MCF 10A (cell line): ENCODE measurements at places on chromosomes 5 and 9. TPM values are rescaled to one million over a fixed set of nuclear protein-coding genes. Genes with fewer than 3 reads are reported as not detected.

- peaks cover 4% of the 10 kb centered on the region for H3K4me1 ChIP-seq
- H3K27ac ChIP-seq, result no peak overlapping the region
- H3K4me3 ChIP-seq, result no peak overlapping the region
Measured at GRCh38 chr5:142280066-142281007, 44.5 kb downstream of the SPRY4 start.

GRCh38 chr5:2012885-2013284 is 130.2 kb upstream of the IRX4 start:
- no peak for DNase-seq
- no peak overlapping the region for H3K27ac ChIP-seq
- H3K4me1 ChIP-seq, result no peaks in the 10 kb centered on the region
- H3K36me3 ChIP-seq, result no peaks in the 10 kb centered on the region
- no peak overlapping the region for H3K4me3 ChIP-seq

DNA sequence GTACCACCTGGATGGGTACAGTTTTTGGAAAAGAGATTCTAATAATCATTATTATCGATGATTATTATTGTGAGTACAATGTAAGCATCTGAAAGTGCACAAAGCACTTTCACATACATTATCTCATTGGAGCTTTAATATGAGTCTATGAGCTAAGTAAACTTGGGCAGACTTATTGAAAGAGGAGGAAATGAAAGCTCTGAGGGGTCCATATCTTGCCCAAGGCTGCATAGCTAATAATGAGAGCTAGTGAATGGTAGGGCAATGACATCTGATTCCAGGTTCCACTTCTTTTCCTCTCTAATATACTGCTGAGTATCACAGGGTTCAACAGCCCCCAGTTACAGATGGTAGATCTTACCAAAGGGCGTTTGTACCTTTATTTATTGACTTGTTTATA is 26.1 kb downstream of the TIMD4 start:
- H3K27ac ChIP-seq, result no peak overlapping the region
- H3K4me1 ChIP-seq, result no peaks in the 10 kb centered on the region
- H3K27me3 ChIP-seq, result peaks cover 22% of the 10 kb centered on the region

- H3K27ac ChIP-seq, result no peak overlapping the region
- no peaks in the 10 kb centered on the region for H3K4me1 ChIP-seq
- H3K27me3 ChIP-seq, result peaks cover 62% of the 10 kb centered on the region
- DNase-seq, result no peak
- H3K4me3 ChIP-seq, result no peak overlapping the region
- no peaks in the 10 kb centered on the region for H3K36me3 ChIP-seq
Measured at GRCh38 chr5:99368726-99369125, 439.9 kb upstream of the CHD1 start.

GRCh38 chr9:29830821-29831220 is 2257.5 kb upstream of the C9orf72 start:
- DNase-seq, result peak; percentile 61
- H3K4me3 ChIP-seq, result no peak overlapping the region
- H3K27me3 ChIP-seq, result no peaks in the 10 kb centered on the region
- no peak overlapping the region for H3K27ac ChIP-seq
- H3K36me3 ChIP-seq, result no peaks in the 10 kb centered on the region

DNA sequence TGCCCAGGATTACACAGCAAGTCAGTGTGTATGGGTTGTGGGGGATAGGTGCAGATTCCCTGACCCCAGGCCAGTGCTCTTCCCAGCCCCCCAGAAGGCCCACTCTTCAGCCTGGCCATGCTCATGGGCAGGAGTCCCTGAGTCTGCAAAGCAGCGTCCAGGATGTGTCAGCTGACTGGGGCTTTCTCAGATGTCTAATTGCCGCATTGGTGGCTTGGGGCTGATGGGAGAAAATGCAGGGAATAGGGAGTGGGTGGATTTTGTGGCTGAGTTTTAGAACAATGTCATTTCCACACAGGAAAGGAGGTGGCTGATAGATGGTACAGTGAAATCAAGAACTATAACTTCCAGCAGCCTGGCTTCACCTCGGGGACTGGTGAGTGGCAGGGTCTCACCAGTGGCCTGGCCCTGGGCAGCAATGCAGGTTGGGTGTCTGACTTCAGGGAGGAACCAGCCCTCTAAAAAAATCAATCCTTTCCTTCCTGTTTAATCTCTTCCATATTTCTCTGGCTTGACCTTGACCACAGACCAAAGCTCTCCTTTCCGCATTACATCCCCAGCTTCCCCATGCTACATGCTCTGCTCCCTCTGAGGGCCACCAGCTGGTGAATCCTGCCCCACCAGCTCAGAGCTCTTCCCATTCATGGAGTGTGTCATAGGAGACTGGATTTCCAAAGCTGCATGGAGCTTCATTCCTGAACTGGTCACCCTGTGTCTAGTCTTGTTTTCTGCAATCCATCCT is 14.2 kb downstream of the GLIPR2 start:
- H3K36me3 ChIP-seq, result no peaks in the 10 kb centered on the region
- H3K27ac ChIP-seq, result no peak overlapping the region
- no peak overlapping the region for H3K4me3 ChIP-seq
- H3K4me1 ChIP-seq, result no peaks in the 10 kb centered on the region
- H3K27me3 ChIP-seq, result peaks cover 7% of the 10 kb centered on the region

GRCh38 chr5:72107901-72108201 is 576 bp downstream of the MAP1B start:
- DNase-seq, result peak; percentile 40
- H3K27ac ChIP-seq, result no peak overlapping the region
- H3K27me3 ChIP-seq, result peaks cover 11% of the 10 kb centered on the region
- peaks cover 5% of the 10 kb centered on the region for H3K4me1 ChIP-seq
- no peaks in the 10 kb centered on the region for H3K36me3 ChIP-seq
- peak overlapping the region; percentile 83 for H3K4me3 ChIP-seq

DNA sequence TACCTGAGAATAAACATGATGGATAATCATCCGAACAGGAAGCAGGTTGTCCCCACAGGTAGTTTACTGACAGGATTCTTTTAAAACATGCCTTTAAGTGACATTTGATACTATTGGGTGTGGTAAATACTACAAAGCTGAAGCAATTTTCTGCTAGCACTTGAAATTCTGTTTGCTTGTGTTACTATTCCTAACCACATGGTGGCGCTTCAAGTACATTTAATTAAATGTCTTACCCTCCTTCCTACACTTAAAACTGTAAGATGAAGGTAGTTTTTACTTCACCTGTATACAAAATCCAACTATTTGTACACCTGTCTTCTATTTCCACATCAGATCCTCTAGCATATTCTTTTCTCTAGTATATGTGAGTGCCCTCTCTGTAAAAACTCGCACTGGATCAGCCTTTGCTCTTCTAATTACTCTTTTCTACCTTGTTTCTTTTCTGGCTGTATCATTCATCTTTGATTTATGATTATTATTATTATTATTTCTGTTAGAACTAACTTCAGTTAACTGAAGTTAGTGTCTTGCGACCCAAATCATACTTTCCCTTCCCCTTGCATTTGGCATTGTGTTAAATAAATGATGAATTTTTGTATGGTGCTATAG is 18.4 kb downstream of the SLC25A46 start:
- H3K4me1 ChIP-seq, result peaks cover 14% of the 10 kb centered on the region
- H3K27ac ChIP-seq, result no peak overlapping the region
- no peak overlapping the region for H3K4me3 ChIP-seq
- peak; percentile 67 for DNase-seq
- H3K27me3 ChIP-seq, result no peaks in the 10 kb centered on the region

DNA sequence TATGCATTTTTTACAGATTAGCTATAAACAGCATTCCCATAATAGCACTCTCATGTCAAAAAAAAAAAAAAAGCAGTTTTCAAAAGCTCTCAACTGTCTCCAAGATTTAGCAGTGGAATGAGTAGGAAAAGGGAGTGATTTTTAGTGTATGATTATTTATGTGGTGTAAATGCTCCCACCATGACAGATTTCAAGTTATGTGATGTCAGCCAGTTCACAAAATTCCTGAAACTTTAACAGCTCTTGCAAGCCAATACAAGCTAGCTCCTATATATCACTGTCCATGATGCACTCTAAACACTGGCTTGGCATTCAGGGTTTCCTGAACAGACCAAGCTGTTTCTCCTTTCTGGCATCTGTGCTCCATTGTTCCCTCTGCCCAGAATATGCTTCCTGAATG is 7.9 kb upstream of the ANKDD1B start:
- peak overlapping the region; percentile 24 for H3K27ac ChIP-seq
- H3K4me3 ChIP-seq, result no peak overlapping the region
- DNase-seq, result no peak
- H3K27me3 ChIP-seq, result no peaks in the 10 kb centered on the region
- no peaks in the 10 kb centered on the region for H3K4me1 ChIP-seq

DNA sequence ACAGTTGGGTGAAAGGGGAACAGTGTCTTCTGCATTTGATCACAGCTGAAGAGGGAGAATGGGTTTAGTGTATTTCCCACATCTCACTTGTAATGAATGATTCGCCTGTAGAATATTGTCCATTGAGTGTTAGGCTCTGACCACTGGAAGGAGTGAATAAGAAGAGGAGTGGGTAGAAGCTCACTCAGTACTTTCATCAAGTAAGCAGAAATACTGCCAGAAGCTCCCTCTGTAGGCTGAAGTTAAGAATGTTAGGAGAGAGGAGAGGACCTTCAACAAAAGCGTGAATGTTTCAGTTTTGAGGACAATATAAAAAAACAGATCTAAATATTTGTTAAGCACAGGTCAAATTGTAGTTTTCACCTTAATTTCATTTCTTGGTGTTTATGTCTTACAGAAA is 27.5 kb downstream of the FSD1L start:
- peaks cover 19% of the 10 kb centered on the region for H3K36me3 ChIP-seq
- peak; percentile 29 for DNase-seq
- peaks cover 6% of the 10 kb centered on the region for H3K4me1 ChIP-seq
- H3K27ac ChIP-seq, result no peak overlapping the region
- no peaks in the 10 kb centered on the region for H3K27me3 ChIP-seq
- no peak overlapping the region for H3K4me3 ChIP-seq

DNA sequence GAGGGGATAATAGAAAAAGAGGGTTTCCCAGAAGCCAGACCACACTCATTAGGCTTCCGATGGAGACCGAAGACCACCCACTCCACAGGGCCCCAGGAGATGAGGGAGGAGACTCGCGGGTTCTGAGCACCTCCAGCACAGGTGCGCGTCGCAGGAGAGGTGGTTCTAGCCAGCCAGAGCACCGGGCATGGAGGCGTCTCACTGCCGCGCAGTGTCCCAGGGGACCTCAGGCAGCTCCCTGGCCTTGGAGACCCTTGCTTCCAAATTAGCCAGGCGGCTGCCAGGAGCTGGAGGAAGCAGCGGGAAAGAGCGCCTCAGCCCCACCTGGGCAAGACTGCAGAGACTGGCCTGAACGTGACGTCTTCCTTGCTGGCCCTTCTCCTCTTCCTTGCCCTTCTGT is 115.4 kb upstream of the FBXL7 start:
- no peak overlapping the region for H3K4me3 ChIP-seq
- H3K36me3 ChIP-seq, result no peaks in the 10 kb centered on the region
- no peaks in the 10 kb centered on the region for H3K4me1 ChIP-seq
- H3K27ac ChIP-seq, result no peak overlapping the region

DNA sequence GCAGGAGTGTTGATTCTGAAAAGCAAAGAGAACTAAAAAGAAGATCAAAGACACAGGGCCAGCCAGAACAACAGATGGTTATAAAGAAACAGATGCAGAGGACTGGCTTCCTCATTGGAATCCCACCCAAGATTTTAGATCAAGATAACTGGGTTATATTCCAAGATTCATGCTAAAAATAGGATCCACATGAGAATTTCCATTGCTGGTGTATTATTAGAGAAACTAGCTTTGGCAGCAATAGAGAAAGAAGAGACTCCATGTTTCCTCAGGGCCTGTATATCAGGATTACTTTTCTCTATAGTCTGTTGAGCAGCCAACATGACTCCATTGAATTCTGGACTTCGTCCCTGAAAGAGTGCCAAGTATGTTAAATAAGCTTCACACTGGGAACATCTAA is 367.3 kb downstream of the TUSC1 start:
- no peaks in the 10 kb centered on the region for H3K27me3 ChIP-seq
- no peak overlapping the region for H3K4me3 ChIP-seq
- H3K36me3 ChIP-seq, result no peaks in the 10 kb centered on the region
- H3K27ac ChIP-seq, result no peak overlapping the region
- DNase-seq, result no peak

- H3K27ac ChIP-seq, result no peak overlapping the region
- no peak overlapping the region for H3K4me3 ChIP-seq
- H3K27me3 ChIP-seq, result no peaks in the 10 kb centered on the region
- no peak for DNase-seq
Measured at GRCh38 chr9:12954441-12954840, 179.6 kb downstream of the LURAP1L start.

DNA sequence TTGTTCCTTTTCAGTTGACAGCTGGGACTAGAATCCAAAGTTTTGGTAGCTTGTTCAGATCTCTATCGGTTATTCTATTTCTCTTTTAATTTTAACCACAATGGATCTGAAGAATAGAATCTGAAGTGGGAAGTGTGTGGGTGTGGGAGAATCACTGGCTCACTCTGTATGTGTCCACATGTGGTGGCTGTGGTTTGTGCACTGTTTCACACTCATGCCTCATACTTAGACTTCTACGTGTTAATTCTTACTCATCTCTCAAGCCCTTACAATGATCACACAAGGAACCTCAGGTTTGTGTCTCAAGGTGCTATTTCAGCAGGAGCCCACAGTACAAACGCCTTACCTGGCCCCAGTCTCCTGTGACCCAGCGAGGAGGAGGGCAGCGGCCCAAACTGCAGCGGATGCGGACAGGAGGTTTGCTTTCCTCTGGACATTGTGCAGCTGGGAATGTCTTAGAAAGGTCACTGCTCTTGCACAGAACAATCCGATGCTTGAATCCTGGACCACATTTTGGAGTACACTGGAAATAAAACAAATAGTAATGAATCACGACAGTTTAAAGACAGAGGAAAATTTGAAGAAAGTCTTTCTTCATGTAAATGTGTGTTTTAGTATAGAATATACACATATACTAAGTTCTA is 309.1 kb downstream of the ADAMTS6 start:
- peaks cover 4% of the 10 kb centered on the region for H3K36me3 ChIP-seq
- H3K4me1 ChIP-seq, result peaks cover 11% of the 10 kb centered on the region
- no peaks in the 10 kb centered on the region for H3K27me3 ChIP-seq
- no peak overlapping the region for H3K27ac ChIP-seq
- peak; percentile 14 for DNase-seq
- H3K4me3 ChIP-seq, result no peak overlapping the region

- no peak overlapping the region for H3K27ac ChIP-seq
- H3K27me3 ChIP-seq, result no peaks in the 10 kb centered on the region
- no peaks in the 10 kb centered on the region for H3K36me3 ChIP-seq
- no peak overlapping the region for H3K4me3 ChIP-seq
Measured at GRCh38 chr9:112180387-112180881, 5.3 kb upstream of the SUSD1 start.

GRCh38 chr5:1959725-1960581 is 77.2 kb upstream of the IRX4 start:
- no peaks in the 10 kb centered on the region for H3K27me3 ChIP-seq
- H3K4me3 ChIP-seq, result no peak overlapping the region
- DNase-seq, result no peak
- H3K27ac ChIP-seq, result no peak overlapping the region
- peaks cover 28% of the 10 kb centered on the region for H3K36me3 ChIP-seq

GRCh38 chr9:6956879-6957278 is 199.1 kb downstream of the KDM4C start:
- no peak overlapping the region for H3K27ac ChIP-seq
- DNase-seq, result no peak
- H3K27me3 ChIP-seq, result no peaks in the 10 kb centered on the region
- no peak overlapping the region for H3K4me3 ChIP-seq

GCNT1 gene
- 11.5 and 12.4 TPM in 2 replicates for total RNA-seq

CDC25C gene
- 10.8 and 12.2 TPM in 2 replicates for total RNA-seq

ZNF79 gene
- total RNA-seq, result 7.9 and 9.3 TPM in 2 replicates

LCN1 gene
- not detected in 2 replicates for total RNA-seq

SLC27A6 gene
- total RNA-seq, result 0.12 and 0.16 TPM in 2 replicates

ZBTB5 gene
- 8.9 and 9.0 TPM in 2 replicates for total RNA-seq

TAF11L5 gene
- not detected in 2 replicates for total RNA-seq

SLC24A2 gene
- total RNA-seq, result not detected in 2 replicates

PCDHB15 gene
- 0.91 and 1.2 TPM in 2 replicates for total RNA-seq

ANKRD31 gene
- 0.28 and 0.56 TPM in 2 replicates for total RNA-seq

RMRP gene
- total RNA-seq, result 13,245 and 17,503 TPM in 2 replicates

ITK gene
- not detected in 2 replicates for total RNA-seq
